ENCODE measurements at places on chromosomes 3 and 15.
A peak's percentile ranks its signal among the peaks of the same experiment; 100 is the strongest.

- peak; percentile 29 for DNase-seq
Observed at GRCh38 chr15:88708655-88709054, 69.8 kb downstream of the ISG20 start.

DNA sequence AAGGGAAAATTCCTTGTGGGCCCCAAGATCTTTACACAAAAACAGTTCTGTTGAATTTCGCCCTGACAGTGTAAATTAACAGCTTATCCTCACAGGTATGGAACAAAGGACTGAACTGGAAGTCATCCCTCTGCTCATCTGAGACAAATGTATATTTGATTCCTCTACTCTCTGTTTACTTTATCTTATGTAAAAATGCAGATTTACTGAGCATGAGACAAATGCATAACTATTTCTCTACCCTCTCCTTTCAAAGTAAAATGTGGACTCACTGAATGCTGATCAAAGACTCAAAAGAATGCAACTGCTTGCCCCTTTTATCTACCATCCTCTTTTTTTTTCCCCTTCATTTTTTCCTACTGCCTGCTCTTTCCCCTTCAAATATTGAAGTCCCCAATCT is 98.6 kb upstream of the CRBN start:
- no peak for DNase-seq

- DNase-seq, result no peak
Observed at GRCh38 chr15:64443016-64443415, 17.4 kb upstream of the ZNF609 start.

DNA sequence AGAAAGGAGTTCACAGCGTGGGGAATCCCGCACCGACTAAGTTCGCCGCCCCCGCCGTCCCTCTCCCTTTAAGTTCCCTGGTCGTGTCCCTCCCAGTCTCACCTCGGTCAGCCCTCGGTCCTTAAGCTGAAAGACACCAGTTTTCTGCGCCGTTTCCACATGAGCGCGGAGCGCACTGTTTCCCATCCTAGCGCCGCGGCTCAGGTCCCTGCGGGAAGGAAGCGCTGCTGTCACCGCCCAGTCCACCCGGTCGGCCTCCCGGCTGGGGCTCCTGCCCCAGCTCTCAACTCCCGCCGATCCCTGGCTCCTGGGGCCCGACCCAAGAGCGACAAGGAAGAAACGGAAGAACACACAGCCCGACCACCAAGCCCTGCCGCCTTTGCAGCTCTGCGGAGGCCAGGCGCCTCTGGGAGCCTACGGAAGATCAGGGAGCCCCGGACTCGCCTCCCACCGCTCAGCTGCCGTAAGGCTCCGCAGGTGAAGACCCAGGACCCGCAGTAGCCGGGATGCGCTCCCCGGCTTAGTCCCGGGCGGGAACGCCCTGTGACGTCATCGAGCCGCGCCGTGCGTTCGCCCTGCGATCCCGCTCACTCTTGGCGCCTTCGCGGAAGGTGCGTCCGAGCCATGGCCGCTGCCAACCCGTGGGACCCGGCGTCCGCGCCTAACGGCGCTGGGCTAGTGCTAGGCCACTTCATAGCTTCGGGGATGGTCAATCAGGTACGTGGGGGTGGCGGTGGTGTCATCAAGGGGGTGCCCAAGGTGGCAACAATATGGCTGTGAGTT is at the start of the genes HAUS2 and LRRC57:
TSS of gene HAUS2 (plus strand) at position 590 of the 783 bp plus-strand sequence. CDS start at position 625, 35 bp downstream.
TSS of gene LRRC57 (minus strand) at position 545 of the 783 bp plus-strand sequence. CDS start at position 186, 359 bp downstream.
- peak; percentile 86 for DNase-seq

GRCh38 chr3:44104668-44105321 is 136.9 kb upstream of the TOPAZ1 start:
- DNase-seq, result no peak

GRCh38 chr15:79724804-79725203 is 172.0 kb downstream of the MTHFS start:
- DNase-seq, result no peak

DNA sequence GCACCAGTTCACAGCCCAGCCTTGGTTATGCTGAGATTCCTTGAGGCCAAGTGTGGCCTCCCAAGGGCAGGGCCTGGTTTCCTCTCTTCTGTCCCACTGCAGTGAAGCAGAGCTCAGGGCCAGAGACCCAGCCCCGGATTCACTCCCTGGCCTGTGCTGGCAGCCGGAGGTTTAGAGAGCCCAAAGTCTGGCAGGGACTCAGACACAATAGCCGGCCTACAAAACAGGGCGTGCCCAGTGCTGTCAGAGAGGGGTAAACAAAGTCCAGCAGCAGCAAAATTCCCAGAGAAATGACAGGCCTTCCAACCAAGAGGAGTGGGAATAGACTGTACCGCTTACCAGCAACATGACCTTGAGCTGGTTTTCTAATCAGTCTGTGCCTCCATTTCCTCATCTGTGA is 14.0 kb downstream of the VIPR1 start:
- no peak for DNase-seq

DNA sequence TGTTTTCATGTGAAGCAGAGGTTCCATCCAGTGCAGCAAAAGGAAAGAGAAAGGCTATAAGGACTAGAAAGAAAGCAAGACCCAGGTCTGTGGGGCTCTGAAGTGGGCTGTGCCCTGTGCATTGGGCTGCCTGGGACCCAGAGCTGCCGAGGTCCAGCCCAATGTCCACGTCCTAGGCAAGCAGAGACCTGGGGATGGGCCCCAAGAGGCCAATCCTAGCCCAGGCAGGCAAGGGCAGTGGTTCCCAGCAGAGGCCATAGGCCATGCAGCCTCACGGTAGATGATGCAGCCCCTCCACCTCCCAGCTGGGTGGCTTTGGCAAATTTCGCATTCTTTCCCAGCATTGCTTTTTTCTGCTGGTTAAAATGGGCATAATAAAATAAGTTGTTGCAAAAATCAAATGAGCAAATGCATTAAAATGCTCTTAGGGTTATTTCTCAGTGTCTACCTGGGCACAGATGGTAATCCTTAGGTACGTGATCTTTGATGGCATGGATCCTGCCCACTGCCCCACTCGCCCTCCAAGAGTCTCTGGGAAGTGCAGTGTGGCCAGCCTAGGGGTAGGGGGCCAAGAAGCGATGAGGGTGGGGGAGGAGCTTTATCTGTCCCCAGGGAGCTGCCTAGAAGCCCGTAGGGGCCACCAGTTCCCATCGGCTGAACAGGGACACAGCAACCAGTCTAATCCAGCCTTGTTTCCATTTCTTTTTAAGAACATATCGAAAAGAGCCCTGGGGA is 22.3 kb upstream of the GP9 start:
- DNase-seq, result no peak

DNA sequence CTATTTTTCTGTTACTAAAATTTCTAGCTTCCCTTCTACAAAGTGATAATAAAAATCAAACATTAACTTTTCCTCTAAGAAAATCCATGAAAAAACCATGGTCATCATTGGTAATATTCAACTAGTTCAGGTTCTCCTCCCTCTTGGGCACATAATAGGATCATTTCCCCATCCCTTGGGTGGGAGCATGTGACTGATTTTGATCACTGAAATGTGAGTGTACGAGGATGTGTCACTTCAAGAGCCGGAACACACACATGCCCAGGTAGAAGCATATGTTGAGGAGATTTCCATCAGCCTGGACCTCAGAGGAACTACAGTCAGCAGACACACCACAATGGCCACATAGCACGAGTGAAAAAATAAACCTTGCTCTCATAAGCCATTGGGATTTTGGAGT is 36.1 kb downstream of the AP3S2 start:
- DNase-seq, result no peak

GRCh38 chr3:65730449-65730848 is 308.3 kb downstream of the MAGI1 start:
- DNase-seq, result no peak

DNA sequence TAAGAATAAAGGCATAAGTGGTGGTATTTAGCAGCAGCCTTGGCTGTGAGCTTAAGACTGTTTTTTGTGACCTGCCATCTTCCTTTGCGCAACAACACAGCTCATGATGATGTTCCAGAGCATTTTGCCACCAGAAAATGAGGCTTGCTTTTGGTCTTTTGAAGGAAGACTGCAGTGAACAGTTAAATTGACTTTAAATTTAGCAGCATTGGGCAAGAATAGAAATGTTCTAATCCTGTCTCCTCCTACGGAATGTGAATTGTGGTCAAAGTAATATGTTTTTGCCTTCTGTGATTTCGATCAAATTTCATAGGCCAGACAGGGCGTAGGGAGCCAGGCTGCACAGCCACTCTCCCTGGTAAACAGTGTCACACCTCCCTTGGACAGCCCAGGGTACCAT is 460.7 kb upstream of the RASGRP1 start:
- no peak for DNase-seq

GRCh38 chr3:31010491-31010890 is 116.0 kb upstream of the GADL1 start:
- no peak for DNase-seq

- no peak for DNase-seq
Observed at GRCh38 chr15:88498996-88499395, 31.5 kb downstream of the MRPS11 start.

- DNase-seq, result no peak
Observed at GRCh38 chr3:108394563-108394962, 98.2 kb downstream of the HHLA2 start.

DNA sequence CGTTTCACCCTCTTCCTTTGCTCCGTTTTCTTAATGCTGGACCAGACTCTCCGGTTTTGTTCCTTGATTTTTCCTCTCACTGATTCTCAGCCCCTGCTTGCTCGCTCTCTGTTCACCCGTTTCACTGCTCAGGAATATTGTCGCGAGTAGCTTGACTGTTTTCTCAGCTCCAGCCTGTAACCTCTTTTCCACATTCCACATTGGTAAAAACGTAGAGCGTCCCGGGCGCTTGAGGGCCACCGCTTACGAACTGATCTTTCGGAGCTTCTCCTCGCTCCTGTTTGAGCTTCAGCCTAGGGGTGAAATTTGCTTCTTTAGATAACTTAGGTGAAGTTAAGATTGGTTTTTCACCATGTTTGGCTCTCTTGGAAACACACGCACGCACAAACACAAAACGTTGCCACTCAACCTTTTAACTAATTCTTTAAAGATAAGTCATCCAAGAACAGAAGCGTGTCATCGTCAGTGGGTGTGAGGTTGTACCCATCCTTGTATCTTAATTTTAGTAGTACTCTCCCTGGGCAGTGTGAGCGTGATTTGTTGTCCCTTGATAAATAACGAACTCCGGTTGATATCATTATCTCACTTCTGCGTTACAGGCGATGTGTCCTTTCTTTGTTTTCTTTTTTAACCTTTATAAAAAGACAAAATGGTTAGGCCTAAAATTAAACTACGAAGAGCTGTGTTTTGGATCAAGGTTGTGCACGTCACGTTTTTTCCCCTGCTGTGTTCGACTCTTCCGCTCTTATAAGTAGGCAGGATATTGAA is 1.0 kb downstream of the PAK2 start:
- peak; percentile 44 for DNase-seq
